Airway epithelial cell (primary cell): ENCODE measurements at places on chromosomes 6 and 20. TPM values are rescaled to one million over a fixed set of nuclear protein-coding genes. Genes with fewer than 3 reads are reported as not detected.

RIMS4 gene
- total RNA-seq, result not detected in 2 replicates

TOX2 gene
- total RNA-seq, result 1.3 and 1.6 TPM in 2 replicates

OR2H2 gene
- total RNA-seq, result not detected in 2 replicates

MPC1 gene
- total RNA-seq, result 27.5 and 32.1 TPM in 2 replicates

NKAIN2 gene
- not detected in 2 replicates for total RNA-seq

PLN gene
- not detected in 2 replicates for total RNA-seq

PREX1 gene
- total RNA-seq, result 0.19 and 0.56 TPM in 2 replicates

ARG1 gene
- total RNA-seq, result not detected in 2 replicates

PTK6 gene
- total RNA-seq, result 0.70 and 1.2 TPM in 2 replicates

C2 gene
- 0.21 TPM in 1 of 2 replicates, not detected in the other for total RNA-seq

IMPG1 gene
- not detected in 2 replicates for total RNA-seq

ZBTB24 gene
- total RNA-seq, result 5.5 and 5.7 TPM in 2 replicates

TMEM244 gene
- total RNA-seq, result not detected in 2 replicates

TP53TG5 gene
- not detected in 2 replicates for total RNA-seq

TUBB1 gene
- total RNA-seq, result not detected in 2 replicates

PNRC1 gene
- total RNA-seq, result 50.0 and 50.7 TPM in 2 replicates

LST1 gene
- not detected in 2 replicates for total RNA-seq
